ENCODE measurements at places on chromosomes 3 and 15.
A peak's percentile ranks its signal among the peaks of the same experiment; 100 is the strongest.

DNA sequence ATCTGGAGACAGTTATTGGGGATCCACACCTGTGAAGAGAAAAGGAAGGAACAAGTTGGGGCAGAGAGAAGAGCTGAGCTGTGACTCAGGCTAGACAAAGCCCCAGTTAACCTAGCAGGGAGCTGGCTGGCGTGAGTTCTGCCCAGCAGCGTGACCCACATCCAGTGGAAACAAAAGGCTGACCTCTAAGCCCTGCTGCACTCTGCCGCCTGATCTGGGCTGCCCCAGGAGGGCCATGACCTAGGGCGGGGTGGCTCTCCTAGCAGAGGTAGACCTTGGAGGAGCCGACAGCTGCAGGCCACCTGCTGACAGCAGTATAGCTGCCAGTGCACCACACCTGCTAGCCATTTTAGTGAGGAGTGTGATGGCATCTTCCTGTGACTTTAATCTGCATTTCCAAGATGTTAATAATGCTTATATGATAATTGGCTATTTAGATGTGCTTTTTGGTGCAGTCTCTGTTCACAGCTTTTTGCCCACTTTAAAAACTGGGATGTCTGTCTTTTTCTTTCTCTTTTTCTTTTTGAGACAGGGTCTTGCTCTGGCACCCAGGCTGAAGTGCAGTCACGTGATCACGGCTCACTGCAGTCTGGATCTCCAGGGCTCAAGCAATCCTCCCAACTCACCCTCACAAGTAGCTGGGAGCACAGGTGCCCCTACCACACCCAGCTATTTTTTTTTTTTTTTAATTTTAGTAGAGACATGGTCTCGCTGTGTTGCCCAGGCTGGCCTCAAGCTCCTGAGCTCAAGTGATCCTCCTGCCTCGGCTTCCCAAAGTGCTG is 78.1 kb downstream of the LSM3 start:
- DNase-seq: peak; percentile 33

DNA sequence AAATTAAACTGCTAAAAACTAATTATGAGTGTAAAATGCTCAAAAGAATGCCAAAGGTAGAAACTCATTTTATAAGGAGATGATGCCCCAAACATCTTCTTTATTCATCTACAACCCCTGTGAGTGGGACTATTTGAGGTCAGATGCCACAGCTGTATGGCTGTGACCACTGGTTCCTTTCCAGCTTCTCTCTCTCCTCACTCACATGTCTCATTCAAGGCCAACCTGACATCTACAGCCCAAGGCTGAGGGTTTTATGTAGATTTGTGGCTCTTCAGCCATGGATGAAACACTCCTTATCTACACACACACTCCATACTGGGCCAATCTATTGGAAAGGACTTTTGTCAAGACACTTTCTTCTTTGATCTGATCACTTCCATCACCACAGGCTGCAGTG is 231.3 kb downstream of the KCNMB2 start:
- no peak for DNase-seq

GRCh38 chr3:40574661-40575060 is 49.9 kb downstream of the ZNF621 start:
- DNase-seq: peak; percentile 47

GRCh38 chr3:184712248-184713039 is 580 bp upstream of the MAGEF1 start:
- no peak for DNase-seq

DNA sequence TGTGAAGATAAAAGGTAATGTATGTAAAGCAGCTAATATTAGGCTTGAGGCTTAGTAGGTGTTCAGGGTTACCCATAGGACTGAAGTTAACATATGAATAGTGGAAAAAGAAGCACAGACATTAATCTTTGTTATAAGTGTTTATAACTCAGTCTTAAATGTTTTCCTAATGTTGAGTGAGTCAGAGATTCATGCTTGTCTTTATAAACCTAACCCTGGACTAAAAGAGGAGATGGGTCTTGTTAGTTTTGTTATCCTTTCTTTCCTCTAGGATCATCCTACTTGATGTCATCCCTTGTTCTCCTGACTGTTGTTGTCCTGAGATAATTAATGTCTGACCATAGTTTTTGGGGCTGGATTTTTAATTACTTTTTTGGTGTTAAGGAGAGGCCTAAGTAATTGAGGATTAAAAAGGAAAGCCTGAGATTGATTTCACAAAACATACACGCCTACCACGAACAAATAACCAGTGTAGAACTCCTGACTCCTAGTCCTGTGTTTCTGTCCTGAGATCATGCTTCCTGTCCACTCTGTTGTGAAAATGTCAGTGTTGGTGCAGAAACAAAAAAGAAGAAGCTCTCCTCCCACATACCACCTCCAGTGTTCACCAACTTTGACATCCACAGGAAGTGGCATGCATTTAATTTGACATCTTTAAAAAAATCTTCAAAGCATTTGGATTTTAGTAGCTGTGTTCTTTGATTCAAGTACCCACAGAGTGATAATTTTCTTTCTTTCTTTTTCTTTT is 8.4 kb downstream of the MITF start:
- DNase-seq: no peak

- no peak for DNase-seq
These were observed 15.9 kb upstream of the SMAD3 start for GRCh38 chr15:67049351-67050044.

DNA sequence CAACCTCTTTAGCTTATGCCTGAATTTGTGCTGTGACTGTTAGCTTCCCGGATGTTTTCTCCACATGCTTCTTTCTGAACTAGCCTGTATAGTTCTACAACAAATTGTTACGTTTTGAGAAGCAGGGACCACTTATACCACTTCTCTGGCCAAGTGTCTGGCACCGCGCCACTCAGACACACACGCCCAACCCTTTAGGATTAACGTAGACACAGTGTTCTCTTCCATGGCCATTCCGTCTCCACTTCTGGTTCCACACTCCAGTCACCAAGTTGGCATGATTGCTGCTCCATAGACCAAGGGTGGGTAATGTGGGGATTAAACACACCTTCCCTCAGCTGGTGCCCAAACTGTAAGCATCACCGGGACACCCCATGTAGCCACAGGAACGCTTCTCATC is 755 bp upstream of the TMEM108 start:
- DNase-seq: no peak

DNA sequence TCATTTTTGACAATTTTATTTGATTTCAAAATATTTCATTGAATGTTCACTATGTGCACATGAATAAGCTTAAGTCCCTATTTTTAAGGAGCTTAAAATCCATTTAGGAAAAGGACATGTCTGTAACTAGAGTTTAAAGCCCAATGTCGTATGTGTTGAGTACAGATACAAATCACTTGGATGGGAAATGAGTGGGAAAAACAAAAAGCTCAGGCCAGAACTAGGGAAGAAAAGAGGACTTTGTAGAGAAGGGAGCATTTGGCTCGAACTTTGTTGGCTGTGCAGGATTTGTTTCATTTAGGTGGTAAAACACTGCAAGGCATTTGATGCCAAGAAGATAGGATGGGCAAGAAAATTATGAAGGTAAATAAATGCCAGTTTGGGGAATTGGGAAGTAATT is 653.1 kb upstream of the KCNMB2 start:
- DNase-seq: no peak

Data from posterior cingulate gyrus (tissue), 11 donors.